ENCODE measurements at places on chromosomes 7 and 10.
A peak's percentile ranks its signal among the peaks of the same experiment; 100 is the strongest.

DNA sequence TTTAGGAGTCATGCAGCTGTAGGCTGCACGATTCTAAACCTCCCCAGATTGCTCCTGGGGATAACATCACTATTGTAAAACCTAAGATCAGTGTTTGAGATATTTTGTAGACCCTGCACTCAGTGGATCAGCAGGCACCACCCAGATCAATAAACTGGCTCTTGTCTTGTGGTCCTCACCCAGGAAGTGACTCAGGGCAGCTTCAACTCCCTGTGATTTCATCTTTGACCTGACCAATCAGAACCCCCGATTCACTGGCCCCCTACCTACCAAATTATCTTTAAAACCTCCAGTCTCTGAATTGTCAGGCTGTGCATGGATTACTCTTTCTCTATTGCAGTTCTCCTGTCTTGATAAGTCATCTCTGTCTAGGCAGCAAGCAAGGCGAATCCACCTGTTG lies 25.7 kb downstream of the ARL5B start:
- no peak for DNase-seq

- no peak for DNase-seq
Observed at GRCh38 chr10:34880817-34881216, 65.7 kb upstream of the PARD3 start.

- DNase-seq, result no peak
Observed at GRCh38 chr10:132386419-132386831, 10.6 kb upstream of the PWWP2B start.

DNA sequence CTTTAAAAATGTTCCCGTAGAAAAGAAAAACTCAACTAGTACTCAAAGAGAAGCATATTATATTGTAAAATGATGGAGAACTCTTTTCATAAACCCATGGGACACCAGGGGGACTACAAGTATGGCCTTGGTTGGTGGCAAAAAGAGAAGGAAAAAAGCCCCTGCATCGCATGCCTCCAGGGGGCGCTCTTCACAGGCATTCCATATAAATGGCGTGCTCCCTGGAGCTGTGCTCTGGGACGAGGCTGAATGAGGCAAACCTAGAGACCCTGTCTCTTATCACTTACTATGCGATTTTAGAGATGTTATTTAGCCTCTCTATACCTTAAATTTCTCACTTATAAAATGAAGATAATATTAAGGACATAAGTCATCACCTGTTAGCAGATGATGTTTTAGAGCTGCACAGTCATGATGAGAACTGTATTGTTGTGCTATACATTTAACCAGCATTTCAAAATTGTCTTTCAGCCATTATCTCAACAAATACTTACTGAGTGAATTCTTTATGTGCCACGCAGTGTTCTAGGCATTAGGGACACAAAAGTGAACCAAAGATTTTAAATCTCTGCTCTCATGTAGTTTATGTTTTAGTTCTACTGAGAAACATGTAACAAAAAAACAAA lies 105.8 kb downstream of the ARHGAP21 start:
- DNase-seq, result peak; percentile 59

DNA sequence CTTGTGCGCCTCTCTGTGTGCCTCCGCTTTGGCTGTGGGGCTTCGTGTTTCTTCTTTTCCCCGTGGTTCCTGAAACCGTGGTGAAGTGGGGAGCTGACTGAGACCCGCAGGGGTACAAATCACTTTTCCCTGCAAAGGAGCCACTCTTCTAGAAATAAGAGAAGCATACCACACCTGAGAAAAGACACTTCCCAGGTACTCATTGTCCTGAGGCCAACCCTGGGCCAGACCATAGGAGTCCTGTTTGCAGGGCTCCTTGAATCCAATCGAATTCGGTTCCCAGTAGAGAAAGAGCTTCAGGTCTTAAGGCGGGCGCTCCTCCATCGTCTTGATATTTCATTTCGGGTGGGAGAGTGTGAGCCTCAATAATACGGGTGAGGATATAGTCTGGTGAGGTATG lies 32.4 kb upstream of the ZNF273 start:
- no peak for DNase-seq

DNA sequence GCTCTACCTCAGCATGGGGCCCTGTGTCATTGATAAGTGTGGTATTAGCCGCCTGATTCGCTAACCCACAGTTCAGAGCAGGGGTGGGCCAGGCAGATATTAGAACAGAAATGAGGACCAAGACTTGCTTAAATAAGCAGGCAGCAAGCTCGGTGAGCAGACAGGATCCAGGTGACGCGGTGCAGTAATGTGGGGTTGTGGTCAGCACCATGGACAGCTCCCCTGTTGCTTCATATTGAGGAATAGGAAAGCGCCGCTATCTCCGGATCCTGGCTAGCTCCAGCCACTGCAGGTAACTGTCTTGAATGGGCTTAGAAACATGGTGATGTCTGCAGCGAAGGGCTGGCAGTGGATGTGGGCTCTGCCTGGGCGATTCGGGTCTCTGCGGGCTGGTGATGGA lies 51.3 kb upstream of the GPR26 start:
- peak; percentile 80 for DNase-seq

DNA sequence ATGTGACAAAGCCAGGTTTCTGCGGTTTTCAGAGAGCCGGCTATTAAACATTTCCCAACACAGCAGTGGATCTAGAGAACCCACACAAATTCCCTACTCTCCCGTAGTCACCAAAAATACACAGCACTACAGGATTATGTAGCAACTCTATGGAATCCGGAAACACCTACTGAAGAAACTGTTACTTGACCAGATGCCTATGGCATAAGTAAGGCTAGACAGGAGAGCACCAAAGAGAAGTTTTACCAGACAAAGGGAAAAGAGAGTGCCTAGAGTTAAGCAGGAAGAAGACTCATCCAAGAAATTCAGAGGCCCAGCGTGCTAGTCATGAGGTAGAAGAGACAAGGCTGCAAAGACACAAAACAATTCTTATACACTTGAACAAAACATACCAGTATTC lies 321.1 kb downstream of the PARD3 start:
- no peak for DNase-seq
